PC-9 (cell line): ENCODE measurements at places on chromosomes 11 and 22. TPM values are rescaled to one million over a fixed set of nuclear protein-coding genes. Genes with fewer than 3 reads are reported as not detected.

GRCh38 chr22:41216984-41217383, 11.9 kb downstream of the L3MBTL2 start:
- no peak for DNase-seq

DNA sequence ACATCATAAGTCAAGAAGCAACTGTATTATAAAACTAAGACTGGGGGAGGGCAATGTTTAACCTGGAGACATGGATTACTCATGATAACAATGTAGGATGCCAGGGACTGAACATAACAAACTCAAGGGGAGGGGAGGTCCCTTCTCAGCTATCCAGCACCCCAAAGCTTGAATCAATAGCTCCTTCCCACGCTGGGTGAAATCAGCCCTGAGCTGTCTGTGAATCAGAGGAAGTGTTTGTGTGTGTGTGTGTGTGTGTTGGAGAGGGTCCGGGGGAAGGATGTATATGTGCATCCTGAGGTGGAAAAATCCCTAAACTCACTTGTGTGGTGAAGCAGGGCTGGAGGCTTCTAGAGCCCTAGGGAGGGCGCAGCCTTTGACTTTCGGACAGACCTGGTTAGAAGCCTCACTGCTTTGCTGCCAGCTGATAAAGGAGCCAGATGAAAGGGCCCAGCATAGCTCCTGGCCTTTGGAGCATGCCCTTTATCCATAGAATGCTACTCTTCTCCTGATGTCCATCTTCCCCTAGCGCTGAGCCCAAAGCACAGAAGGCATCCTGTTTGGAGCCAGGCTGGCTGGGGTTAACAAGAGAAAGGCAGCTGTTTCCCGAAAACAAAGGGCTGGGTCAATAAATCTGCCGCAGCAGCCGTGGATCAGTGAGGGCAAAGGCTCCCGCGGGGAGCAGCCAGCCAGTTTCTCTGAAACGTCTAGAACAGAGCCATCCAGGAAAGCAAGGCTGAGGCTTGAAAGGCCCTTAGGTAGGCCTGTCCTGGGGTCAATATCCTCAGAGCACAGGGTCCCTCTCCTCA, 35.8 kb downstream of the TNKS1BP1 start:
- no peak for DNase-seq

GRCh38 chr11:125154378-125155099, 10.0 kb upstream of the PKNOX2 start:
- DNase-seq, result no peak

GRCh38 chr22:16964366-16964765, 43.7 kb downstream of the GAB4 start:
- DNase-seq, result no peak

DNA sequence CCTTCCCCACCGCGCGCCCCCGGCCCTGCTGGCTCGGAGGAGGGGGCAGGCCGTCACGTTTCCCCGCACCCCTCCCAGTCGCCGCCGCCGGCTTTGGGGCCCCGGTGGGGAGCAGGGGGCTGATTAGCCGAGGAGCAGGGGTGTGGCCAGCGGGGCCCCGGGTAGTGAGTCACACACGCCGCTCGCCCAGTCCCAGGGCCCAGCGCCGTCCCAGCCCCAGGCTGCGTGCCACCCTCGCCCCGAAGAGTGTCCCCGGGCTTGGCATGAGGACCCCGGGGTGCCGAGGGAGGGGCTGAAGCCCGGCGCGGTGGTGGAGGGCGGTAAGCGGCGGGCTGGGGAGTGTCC, 34.4 kb downstream of the PRDM11 start:
- peak; percentile 89 for DNase-seq

- DNase-seq, result no peak
Measured at GRCh38 chr11:134521001-134521400, 109.0 kb upstream of the B3GAT1 start.

Gene NFAM1
- total RNA-seq, result not detected in 2 replicates

Gene GGTLC3
- not detected in 2 replicates for total RNA-seq

DNA sequence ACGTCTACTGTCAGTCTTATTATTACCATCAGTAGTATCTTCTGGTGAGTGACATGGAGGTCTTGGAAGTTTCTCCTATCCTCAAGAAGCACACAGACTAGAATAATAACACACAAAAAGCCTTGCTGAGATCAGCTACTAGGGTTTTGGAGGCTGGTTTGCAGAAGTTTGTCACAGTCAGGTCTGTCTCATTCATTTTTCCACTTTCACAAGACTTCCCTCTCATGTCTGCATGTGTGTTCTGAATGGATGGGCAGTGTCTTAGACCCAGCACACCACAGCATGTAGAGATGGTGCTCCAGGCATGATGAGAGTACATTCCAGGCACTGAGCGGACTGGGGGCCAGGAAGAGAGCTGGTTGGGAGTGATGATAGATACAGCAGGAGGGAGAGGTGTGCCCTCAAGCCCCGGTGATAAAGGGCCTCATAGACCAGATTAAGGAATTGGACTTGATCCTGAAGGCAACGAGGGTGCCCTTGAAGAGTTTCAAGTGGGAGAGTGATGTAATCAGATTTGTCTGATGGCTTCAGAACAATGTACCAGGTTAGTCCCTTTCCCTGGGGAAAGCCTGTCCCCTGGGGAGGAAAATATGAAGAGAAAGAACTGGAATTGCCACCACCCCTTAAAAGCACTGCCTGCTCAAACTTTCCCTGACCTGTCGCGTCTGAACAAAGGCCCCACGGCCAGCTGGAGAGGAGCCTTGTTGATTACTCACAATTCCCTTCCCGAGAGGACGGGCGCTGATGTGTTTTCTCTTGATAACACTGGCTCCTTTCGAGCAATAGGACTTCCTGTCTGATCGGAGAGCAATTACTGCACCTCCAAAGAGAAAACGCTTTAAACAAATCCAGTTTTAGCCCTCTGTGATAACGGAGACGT, 45.1 kb upstream of the LMO2 start:
- no peak for DNase-seq

Gene OR8K5
- not detected in 2 replicates for total RNA-seq

DNA sequence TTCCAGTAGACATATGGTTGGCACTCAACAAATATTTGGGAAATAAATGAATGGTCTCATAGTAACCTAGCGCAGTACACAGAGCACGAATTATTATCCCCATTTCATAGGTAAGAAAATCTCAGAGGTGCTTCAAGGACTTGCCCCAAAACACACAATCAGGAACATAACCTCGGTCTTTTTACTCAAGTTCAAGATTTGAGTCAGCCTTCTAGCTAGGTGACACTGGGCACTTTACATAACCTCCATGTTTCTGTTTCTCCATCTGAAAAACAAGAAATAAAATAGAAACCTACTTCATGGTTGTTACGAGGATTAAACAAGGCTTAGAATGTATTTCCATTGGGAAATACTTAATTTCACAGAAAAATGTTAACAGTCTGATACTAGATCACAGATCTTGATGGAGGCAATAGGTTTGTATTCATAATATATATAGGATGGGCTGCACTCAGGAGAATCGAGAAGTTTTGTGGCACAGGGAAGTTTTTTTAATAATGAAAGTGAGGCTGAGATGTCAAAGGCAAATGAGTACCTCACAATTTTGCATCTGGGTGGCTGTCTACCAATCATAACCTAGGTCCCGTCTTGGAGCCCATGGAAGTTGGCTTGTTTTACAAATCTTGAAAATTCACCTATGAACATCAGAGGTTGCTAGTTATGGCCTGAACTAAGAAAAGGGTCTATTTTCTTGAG, 147.4 kb upstream of the ZC3H12C start:
- no peak for DNase-seq

DNA sequence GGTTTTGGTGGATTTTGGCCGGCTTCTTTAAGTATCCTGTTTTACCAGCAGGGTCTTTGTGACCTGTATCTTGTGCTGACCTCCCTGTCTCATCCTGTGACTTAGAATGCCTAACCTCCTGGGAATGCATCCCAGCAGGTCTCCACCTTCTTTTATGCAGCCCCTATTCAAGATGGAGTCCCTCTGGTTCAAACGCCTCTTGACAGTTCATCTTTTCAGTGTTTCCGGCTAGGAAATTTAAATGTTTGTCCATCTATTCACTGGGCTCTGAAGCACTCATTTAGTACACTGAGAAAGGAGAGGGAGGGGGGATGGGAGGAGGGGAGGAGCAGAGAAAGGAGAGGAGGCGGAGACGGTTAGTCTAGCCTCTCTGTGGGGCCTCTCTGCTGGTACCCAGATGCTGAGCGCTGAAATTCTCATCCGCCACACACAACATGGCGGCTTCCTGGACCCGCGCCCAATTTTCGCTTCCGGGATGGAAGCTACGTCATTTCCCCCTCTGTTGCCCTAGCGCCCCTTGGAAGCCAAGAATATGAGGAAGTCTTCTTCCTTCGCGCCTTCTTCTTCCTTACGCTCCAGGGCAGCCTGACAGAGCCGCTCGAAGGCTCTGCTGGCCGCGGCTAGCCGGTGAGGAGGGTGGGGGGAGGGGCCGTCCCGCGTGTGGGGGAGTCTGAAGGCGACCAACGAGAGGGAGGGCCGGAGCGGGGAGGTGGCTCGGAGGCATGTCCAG, 69.0 kb upstream of the SYT13 start:
- DNase-seq, result no peak

DNA sequence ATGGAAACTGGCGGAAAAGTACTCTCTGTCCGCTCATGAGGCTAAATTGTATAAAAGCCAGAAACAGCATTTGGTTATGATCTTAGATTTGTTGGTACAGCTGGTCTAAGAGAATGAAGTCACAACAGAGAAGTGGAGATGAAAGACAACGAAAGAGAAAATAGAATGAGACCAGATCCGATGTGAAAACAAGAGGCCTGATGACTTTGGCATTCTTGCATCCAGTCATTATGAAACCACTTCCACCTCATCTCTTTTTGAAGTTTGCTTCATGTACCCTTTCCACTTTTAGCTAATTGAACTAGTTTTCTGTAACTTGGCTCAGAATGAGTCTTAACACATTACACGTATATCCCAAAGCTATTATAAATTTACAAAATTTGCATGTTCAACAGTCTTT, 1431.7 kb downstream of the LRRC4C start:
- no peak for DNase-seq

GRCh38 chr11:118295199-118295598, 9.3 kb upstream of the CD3E start:
- DNase-seq, result no peak

Gene CASP5
- total RNA-seq, result not detected in 2 replicates

GRCh38 chr11:71563406-71563805, 2.0 kb upstream of the KRTAP5-10 start:
- peak; percentile 31 for DNase-seq

DNA sequence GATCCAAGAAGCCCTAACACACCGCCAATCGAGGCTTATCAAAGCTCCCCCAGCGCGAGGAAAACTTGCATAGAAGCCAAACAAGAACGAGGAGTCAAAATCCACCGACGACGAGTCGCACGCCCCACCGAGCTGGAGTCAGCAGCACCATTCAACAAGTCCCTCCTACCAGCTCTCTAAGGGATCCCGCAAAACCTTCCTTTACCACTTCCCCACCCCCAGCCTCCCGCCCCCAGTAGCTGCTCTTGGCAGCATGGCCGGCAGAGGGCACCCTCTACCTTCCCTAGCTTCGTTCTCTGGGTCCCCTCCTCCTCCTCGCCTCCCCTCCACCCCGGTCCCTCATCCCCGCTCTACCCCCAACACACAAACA, 1.4 kb downstream of the BDNF start:
- DNase-seq, result peak; percentile 86

DNA sequence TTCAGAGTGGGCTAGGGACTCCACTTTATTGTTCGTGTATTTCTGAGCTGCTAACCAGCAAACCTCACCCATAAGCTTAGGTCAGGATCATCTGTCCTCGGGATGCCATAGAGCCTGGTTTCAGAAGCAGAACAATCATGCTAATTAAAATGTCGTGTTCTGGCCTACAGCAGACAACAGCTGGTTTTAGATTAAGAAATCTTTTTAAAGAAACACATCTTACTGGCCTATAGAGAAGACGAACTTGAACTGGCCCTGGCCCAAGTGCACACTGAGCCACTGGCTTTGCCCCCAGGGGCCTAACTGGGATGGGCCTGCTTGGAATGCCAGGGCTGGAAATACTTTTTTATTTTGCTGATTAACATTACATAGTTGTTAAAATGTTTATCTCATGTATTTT, 63.2 kb downstream of the ALX4 start:
- no peak for DNase-seq

DNA sequence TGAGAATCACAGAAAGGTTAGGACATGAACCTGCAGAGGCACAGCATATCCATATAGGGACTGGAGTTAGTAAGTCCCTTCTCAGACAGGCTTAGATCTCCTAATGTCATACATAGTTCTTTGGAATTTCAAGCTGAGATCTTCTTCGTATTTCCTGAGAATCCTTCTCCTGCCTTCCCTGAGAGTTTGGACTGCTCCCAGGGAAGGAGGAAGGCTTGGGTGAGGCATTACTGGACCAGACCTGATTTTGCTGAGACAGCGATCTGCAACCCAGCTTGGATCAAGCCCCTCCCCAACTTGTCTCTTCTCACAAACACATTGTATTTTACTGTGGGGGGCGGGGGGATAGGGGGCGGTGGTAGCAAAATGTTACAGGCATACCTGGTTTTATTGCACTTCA, 108.5 kb downstream of the TSPAN18 start:
- DNase-seq, result no peak

DNA sequence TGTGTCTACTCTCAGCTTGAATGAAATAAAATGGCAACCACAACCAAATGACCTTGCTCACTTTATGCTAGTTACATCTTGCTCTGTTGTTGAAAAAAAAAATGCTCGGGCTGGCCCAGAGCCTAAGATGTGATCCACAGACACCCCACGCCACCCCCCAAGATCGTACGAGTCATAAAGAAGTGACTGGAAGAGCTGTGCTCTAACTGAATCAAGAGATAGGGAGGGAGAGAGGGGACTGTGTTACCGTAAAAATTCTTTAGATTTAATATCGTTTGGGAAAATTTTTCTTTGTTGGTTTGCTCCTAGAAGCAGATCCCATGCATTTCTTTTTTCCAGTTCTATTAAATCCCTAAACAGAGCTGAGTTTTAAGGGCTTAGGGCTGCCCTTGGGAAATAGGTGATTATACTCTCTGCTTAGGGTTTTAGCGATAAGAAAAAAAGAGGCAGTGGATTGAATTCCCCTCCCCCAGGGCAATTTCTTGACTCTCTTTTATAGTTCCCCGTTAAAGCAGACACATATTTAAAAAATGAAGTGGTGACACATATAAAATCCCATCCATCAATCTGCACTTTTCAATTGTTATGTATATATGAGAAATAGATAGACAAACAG, 14.5 kb downstream of the MAML2 start:
- no peak for DNase-seq

GRCh38 chr11:111913997-111914396, 1.5 kb downstream of the HSPB2 start:
- no peak for DNase-seq

Gene CD3G
- total RNA-seq, result not detected in 2 replicates

Gene USP47
- total RNA-seq, result 22.4 and 24.2 TPM in 2 replicates

GRCh38 chr11:117477721-117478120, 150.1 kb downstream of the CEP164 start:
- DNase-seq, result no peak

- DNase-seq, result no peak
Measured at GRCh38 chr11:45997599-45997998, 75.1 kb downstream of the LARGE2 start.

DNA sequence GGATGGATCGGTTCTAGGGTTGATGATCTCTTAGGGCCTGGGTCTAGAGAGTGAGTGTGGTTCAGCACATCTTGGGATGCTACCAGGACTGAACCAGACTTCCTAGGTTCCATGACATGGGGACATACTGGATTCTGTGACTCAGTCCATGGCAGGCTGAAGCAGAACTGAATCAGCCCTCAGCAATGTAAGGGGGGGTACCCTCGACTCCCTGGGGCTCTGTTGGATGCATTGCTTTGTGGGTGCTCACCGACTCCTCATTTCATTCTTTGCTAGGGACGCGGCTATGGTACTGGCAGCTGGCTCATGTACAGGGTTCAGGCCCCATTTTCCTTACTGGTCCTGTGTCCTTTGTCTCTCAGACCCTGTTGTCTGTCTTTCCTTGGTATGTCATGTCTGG, 733 bp upstream of the GRAMD1B start:
- no peak for DNase-seq

Gene CHRM1
- not detected in 2 replicates for total RNA-seq
